ENCODE measurements at places on chromosomes 4 and X. TPM values are rescaled to one million over a fixed set of nuclear protein-coding genes. Genes with fewer than 3 reads are reported as not detected.

Gene FGFBP2
- 0.50 TPM for total RNA-seq

Gene CORIN
- total RNA-seq = 0.26 TPM

Gene PNCK
- total RNA-seq = not detected

Gene RADX
- 30.3 TPM for total RNA-seq

Gene DUSP21
- total RNA-seq = not detected

Gene PDCL2
- not detected for total RNA-seq

- no peak for DNase-seq
These were observed 99.7 kb upstream of the ENPP6 start for GRCh38 chr4:184317234-184317918.

DNA sequence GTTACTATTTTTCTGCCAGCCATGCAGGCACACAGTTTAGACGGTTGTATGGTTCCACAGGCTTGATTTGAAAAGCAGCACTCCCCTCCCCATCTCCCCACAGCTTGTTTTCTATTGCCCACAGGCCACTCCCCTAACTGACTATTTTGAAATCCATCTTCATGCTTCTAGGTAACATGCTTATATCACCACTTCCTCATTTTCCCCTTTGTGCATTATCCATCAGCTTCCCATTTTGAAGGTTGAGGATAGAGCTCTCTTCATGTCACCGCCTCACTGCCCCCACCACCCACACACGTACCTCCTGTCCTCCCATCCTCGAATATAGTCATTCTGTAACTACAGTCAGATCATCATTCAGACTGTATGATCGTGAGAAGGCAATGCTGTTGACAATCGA lies 224.7 kb downstream of the MID1 start:
- no peak for DNase-seq

- no peak for DNase-seq
These were observed 89.2 kb upstream of the EFHC2 start for GRCh38 chrX:44432641-44433040.

- DNase-seq = no peak
These were observed 1.1 kb upstream of the EDNRA start for GRCh38 chr4:147479786-147480185.

DNA sequence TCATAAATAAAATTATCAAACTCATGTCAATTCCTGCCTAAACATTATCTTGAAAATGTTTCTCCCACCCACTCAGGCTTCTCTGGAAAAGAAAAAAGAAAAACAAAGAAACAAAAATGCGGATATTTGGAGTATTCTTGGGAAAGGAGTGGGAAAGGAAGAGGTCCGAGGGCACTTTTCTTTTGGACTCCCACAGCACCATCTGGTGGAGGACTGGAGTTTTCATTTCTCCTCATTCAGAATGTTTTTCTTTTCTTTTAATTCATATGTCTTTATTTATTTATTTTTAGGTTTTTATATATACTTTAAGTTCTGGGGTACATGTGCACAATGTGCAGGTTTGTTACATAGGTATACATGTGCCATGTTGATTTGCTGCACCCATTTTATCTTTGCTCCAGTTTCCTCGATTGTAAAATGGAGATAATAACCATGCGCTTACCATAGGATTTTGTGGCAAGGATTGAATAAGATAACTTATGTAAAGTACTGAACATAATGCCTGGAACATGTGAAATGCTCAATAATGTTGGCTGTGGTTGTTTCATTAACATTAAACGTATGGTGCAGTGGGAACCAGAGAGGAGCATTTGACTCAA lies 8.0 kb upstream of the KCNE5 start:
- no peak for DNase-seq

GRCh38 chr4:101855239-101855638 lies 64.7 kb downstream of the BANK1 start:
- DNase-seq = no peak

DNA sequence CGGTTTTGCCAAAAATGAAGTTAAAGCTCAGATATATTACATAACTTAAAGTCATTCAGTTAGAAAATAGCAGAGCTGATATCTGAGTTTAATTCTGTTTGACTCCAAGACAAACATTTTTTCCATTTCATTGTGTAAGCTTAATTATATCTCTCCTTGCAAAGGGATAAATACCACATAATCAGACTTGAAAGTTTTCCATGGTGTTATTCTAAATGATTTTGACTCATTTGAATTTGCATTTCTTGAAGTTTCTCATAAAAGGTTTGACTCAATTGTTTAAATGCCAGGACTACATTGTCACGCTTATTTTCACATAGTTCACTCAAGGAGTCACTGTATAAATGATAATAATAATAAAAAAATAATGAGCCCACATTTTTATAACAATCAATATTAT lies 39.4 kb upstream of the DDX60 start:
- DNase-seq = no peak

DNA sequence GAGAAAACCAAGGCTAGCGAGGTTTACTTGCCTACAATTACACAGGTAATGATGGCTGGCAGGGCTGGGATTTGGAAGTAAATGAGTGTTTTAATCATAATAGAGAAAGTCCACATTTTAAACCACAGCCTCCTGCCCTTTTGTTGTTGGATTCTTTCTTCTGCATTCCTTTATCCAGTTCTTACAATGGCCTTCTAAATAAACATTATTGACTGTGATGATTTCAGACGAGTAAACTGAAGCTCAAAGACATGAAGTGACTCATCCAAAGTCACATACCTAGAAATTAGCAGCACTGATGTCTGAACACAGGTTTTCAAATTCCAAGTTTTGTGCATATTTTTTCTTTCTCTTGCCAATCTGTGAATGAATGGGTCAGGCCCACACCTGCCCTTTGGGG lies 51.2 kb upstream of the C1QTNF7 start:
- no peak for DNase-seq

- DNase-seq = no peak
These were observed 12.5 kb upstream of the MAB21L2 start for GRCh38 chr4:150569384-150569987.

DNA sequence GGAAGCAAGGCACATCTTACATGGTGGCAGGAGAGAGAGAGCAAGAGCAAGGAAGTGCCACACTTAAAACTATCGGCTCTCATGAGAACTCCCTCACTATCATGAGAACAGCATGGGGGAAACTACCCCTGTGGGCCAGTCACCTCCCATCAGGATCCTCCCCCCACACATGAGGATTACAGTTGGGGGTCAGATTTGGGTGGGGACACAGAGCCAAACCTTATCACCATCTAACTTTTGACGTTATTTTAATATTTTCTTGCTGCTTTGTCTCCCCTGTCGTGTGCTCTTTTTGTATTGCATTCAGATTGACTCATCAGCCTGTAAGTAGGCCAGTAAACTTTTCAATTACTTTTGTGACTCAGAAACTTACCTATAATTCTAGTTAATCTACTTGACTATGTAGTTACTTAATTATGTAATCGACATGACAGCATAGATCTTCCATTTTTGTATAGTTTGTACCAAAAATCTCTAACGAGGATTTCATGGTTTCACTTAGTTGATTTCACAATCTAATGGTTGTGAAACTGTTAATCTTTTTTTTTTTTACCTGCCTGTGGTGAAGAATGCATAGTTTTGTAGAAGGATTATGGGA lies 18.3 kb downstream of the STIM2 start:
- DNase-seq = no peak

DNA sequence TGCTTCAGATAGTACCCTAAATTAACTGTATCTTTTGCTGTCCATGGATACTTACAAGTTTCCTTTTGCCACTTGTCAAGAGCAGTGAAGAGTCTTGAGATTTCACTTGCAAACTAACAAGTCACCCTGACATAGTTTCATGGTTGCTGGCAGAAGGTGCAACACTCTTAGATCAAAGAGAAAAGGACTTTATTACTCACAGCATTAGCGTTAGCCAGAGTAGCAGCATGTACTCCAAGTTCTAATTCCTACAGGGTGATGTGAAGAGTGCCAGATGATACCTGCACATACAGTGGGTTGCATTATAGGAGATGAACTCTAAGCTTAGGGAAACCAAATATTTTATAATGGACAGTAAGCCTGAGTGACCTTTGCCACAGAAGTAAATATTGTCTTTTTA lies 47.9 kb downstream of the NDST3 start:
- DNase-seq = no peak

DNA sequence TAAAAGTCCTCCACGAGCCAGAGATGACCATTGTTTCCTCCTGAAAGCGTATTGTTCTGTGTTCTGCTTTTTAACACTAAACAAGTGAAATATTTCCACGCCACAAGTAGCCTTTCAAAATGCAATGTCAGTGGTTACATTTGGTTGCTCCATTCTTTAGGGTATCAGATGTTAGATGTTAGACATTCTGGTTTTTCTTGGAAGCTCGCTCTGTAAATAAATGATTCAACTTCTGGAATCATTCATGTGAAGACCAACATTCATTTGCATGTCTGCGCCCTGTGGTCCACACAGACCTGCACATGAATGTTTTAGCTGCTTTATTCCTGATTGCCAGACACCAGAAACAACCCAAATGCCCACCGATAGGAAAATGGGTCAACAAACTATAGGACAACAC lies 38.0 kb upstream of the HELT start:
- no peak for DNase-seq

DNA sequence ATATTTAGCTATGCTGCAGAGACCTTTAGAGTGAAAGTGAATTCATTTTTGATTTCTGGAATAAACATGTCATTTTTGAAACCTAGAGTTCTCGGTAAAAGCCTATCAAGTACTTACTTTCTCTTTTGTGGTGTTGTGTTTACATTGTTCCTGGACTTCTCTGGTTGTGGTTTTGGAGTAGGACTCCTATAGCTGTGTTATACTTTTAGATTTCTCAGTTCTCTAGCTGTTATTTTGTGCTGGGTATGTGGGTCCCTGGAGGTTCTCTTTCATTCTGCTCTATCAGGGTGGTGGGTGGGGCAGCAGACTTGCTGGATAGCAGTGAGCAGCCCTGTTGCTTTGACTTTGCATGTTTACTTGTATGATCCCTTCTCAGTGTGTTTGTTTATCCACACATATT lies 25.6 kb upstream of the MSMO1 start:
- no peak for DNase-seq

DNA sequence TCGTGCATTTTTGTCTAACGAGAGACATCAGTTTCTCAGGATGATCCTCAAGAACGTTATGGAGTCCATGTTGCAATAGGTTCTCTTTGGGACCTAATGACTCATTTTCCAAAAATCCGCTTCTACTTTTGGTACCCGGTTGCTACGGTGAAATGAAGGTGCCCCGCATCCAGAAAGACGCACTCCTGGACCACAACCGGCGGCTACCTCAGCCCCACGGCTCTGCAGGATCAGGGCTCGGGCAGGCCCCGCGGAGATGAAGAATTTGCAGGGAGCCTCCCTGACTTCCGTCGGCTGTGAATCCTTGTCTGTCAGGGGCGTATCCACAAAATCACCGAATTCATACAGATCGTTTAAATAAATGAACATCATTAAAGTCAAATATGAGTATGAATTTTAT lies 15.6 kb downstream of the GTPBP6 start:
- DNase-seq = no peak

GRCh38 chrX:54745676-54746075 lies 52.4 kb downstream of the ITIH6 start:
- DNase-seq = no peak

DNA sequence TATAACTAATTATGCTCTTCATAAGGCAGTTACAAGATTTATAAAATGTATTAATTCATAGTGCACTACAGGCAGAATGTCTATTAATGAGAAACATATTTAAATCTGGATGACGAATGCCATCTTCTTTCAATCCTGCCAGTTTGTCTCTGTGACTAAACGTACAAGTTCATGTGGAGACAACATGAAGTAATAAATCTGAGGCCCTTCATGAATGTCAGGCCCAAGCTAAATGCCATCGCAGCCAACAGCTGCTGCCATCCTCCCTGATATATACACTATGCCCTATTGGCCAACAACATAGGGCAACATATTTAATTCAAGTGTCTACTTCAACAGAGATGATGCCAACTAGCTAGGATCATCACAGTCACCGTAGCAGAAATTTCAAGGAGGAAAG lies 43.7 kb downstream of the TSPAN5 start:
- no peak for DNase-seq

GRCh38 chr4:9971711-9972110 lies 49.6 kb downstream of the SLC2A9 start:
- no peak for DNase-seq

DNA sequence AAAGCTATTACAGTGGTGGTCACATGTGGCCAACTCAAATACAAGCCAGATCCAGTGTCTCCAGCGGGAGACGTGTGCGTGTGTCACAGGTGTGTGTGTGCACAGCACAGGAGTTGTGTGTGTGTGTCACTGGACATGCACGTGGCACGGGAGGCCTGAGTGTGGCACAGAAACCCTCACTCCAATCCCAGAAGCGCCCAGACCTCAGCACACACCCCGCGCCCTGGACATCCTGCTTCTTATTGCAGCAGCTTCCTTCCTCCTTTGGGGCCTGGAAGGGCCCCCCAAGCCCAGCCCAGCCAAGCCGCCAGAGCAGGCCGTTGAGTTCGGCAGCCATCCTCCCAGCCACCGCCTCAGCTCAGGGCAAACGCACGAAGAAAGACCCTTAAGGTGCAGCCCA lies 37.9 kb downstream of the ACOX3 start:
- DNase-seq = no peak

GRCh38 chr4:159150821-159151390 lies 48.0 kb downstream of the RAPGEF2 start:
- DNase-seq = no peak

GRCh38 chrX:8726031-8726652 lies 5.8 kb downstream of the ANOS1 start:
- DNase-seq = no peak
